ENCODE measurements at places on chromosomes 13 and 19.

DNA sequence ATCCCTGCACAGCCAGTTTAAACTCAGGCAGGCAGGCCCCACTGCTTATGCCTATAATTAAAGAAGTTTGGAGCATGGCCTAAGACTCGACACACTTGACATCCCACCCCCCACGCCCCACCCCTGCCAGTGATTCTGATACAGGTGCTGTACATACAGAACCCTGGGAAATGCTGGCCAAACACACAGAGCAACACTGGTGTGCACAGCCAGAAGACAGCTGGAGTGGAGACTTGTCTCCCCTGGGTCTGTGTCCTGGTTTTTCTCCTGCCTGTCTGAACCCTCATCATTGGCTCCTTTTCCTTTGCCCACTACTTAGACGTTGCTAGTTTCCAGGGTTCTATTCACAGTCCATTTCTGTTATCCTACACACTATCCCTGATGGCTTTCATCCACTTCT, 76.8 kb downstream of the DLEU7 start:
- no peak for DNase-seq

DNA sequence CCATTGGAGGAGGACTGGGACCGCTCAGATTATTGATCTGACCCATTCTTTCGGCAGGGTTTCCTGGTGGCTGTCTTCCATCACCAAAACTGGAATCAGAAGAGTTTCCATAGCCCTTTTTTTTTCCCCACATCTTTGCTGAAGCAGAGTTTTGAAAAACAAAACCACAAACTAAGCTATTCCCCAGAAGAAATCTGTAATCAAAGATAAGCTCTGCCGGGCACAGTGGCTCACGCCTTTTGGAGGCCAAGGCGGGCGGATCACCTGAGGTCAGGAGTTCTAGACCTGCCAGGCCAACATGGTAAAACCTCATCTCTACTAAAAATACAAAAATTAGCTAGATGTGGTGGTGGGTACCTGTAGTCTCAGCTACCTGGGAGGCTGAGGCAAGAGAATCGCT, 4.2 kb upstream of the ICAM1 start:
- no peak for DNase-seq

DNA sequence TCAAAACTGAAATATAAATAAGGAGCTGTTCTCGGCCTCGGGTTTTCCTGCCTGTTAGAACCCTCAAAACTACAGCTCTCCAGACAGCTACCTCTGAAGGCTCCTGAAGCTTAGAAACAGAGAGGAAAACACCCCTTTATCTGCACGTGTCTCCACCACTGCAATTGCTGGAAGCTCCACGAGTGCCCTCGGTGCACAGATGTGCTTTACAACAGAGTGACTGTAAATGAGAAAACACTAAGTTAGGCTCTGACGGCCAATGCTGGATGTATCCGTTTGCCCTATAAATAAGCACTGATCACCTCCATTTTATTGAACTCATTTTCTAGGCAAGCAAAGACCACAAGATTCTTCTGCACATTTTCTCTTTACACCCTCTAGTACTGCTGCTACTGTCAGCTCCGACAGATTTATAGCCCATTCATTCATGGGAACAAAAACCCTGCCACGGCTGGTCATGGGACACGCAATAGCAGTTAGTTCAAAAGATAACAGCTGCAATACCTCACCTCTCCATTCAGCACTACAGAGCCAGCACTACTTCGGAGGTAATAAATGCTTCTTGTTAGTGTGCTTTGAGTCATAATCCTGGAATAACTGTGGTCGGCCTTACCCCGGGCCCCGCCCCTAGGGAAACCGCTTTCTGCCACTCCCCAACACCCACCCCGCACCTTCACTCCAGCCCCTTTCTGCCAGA, 241.1 kb upstream of the ZNF507 start:
- peak; percentile 56 for DNase-seq

DNA sequence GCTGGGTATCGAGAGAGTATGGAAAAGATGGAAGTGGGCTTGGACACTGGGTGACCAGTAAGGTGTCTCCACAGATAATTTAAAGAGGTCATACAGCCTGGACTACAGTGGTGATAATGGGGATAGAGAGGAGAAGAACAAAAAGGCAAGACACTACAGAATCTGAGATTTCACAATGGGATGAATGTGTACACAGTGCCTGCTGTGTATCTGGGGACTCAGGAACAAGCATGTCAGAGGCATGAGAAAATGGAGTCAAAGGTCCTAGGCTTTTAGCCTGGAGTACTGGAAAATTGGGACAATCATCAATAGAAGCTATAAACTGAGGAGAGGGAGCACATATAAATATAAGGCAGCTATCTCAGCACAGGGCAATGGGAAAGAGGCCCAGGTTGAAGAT, 69.4 kb downstream of the TSC22D1 start:
- no peak for DNase-seq

DNA sequence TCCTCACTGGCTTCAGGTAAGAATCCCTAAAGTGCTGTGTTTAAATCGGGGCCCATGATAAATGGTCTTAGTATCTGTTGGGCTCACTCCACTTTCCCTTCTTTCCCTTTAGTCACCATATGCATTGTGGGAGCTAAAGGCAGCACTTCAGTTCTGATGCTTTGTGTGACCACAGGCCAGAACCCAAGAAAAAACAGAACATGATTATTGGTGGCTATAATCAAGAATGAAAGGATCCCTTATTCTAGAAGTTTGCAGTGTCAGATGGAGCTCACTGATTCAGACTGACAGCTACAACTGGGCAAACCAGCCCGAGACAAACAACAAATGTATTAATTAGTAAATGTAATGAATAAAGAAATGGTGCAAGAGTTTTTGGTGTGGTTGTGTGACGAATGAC, 57.3 kb upstream of the POMP start:
- DNase-seq: no peak

DNA sequence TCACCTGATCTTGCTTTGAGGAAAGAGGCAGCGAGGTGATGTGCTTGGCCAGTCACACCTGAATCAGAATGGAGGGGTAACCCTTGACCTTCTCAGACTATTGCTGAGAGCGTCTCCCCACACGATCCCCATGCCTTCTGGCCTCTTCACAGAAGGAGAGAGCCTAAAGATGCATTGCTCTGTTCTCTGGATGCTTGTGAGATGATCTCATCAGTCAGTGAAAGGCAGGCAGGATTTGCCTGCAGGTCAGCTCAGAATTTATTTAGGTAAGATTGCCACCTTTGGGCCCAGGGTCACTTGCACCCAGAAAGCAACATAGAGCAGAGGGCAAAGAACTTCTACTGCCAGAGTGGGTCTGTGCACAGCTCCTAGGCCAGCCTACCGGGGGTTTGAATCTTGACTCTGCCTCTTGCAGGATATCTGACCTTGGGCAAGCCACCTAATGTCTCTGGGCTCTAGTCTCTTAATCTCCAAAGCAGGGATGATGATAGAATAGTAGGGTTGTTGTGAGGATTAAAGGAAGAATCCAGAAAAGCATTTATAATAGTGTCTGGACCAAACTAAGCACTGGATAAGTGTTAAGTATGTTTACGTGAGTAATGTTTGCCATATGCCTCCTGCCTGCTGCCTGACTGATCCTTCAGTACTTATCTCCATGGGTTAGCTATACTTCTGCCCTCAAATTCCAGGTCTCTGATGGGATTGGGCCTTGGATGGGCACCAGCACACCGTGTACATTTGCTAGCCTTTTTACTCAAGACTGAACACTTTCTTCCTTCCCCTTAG, 8.4 kb upstream of the FLT1 start:
- no peak for DNase-seq

- DNase-seq: peak; percentile 78
Measured at GRCh38 chr19:38655148-38655824, 7.8 kb downstream of the ACTN4 start.

DNA sequence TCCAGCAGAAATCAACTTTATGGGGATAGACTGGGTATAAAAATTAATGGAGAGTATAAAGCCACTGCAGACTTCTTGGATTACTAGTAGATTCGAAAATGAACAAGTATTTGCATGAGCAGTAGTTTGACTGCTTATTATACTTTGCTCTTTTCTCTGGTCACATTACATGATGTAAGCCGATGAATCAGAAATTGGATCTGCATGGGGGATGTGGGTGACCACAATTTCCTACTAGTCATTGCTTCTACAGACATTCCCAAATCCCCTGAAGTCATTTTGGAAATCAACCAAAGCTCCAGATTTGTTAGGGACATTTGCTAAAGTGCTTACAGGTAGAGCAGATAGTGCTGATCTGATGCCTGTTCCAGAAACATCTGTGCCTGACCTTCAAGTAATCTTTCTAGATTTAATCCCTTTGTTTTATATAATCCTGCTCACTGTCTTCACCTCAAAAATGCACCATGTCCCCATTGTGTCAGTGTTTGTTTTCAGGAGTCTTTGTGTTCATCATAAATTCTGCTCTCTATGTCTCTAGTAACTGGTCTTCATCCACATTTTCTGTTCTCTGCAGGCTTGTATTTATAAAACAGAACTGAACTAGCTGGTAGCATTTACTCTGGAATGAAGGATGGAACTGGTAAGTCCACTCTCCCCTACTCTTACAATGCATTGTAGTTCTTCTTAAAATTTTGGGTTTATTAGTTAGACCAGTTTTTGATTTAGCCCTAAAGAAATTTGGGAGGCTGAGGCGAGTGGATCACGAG, 201.5 kb upstream of the CSNK1A1L start:
- no peak for DNase-seq

GRCh38 chr13:43611281-43612273, 175.2 kb downstream of the ENOX1 start:
- DNase-seq: no peak

GRCh38 chr19:40687525-40688016, 2.9 kb downstream of the NUMBL start:
- no peak for DNase-seq

- no peak for DNase-seq
Measured at GRCh38 chr19:50494186-50495019, 16.6 kb downstream of the JOSD2 start.

DNA sequence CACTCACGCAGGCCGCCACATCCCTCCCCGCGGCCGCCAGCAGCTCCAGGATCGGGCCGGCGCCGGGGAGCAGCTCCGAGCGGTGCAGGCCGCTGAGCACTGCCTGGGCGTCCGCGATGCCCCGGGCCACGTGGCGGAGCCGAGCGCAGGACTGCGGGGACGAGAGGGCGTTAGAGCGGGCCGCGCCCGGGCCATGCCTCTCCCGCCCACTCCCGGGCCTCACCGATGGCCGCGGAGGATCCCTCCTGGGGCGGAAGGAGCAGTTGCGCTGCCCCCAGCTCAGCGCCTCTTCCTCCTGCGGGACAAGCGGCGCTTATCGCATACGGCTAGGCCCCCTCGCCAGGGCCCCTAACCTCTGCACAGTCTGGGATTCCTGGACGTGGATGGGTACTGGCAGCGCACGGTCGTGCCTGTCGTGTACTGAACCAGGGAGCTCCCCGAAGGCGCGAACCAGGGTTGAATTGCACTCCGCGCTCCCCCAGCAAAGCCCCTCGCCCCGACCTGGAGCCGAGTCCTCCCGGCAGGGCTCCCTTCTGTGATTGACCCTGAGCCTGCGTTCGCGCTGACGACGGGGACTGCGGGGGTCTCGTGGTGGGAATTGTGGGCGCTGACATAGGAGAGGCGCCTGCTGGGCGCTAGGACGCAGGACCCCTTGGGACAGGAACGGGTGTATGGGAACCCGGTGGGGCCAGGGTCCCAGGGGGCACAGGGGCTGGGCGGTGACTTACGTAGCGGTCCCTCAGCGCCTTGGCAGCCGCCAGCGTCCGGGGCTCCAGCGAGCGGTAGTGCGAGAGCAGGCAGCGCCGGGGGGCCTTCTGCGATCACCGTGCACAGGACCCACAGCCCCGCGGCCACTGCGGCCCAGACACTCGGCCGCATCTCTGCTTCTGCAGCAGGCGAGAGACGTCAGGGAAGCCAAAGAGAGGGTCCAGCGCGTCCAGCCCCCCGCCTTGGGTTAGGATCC, 673 bp downstream of the IFNL4 start:
- no peak for DNase-seq

- no peak for DNase-seq
Measured at GRCh38 chr19:2057484-2058469, 6.7 kb upstream of the MKNK2 start.

GRCh38 chr19:610071-610800, 20.6 kb downstream of the HCN2 start:
- no peak for DNase-seq

- DNase-seq: no peak
Measured at GRCh38 chr19:14432791-14433553, at the start of gene PKN1. Gene PKN1 (plus strand): TSS chr19:14433306. CDS start chr19:14433522, 216 bp downstream.

DNA sequence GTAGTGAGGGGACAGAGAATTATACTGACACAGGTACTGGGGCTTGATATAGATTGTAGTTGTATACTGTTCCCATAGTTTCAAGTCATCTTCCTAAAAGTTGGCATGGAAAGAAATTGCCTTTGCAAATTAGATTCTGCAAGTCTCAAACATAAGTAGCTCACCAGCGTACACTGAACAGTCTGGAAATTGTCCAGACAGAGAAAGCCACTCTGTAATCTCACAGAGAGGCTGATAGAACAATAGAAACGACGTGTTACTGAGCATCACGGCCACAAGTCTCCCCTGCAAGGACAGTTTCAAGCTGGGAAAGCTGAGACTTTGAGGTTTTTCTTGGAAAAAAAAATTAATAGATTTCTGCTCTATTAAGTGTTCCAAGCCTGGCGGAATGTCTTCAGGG, 228.6 kb downstream of the DNAJC15 start:
- no peak for DNase-seq

- DNase-seq: no peak
Measured at GRCh38 chr13:56314765-56315164, 826.0 kb upstream of the PRR20A start.

- DNase-seq: peak; percentile 55
Measured at GRCh38 chr13:25920277-25920676, 131.5 kb downstream of the SHISA2 start.

- DNase-seq: no peak
Measured at GRCh38 chr13:83295686-83296085, 586.6 kb downstream of the SLITRK1 start.

DNA sequence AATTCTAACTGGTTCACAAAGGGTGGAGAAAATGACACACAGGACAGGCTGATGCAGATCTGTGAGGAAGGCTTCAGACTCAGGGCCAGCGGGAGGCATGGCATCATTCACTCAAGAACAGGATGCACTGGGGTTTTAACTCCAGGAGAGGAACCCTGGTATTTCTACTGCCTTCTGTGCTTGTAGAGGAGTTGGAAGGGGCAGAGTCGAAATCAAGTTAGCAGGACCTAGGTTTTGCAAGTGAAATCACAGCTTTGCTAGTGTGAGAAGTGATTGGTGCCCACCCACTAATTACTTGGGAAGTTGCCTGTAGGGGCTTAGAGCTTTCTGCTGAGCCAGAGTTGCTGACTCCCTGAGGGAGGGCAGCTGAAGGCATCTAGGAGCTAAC, 92.7 kb downstream of the AKAP11 start:
- peak; percentile 24 for DNase-seq

Measured in MV-4-11 (cell line).